Lower lobe of right lung (tissue), 2 donors: ENCODE measurements at places on chromosomes 3 and 15.

- H3K27ac ChIP-seq: no peak overlapping the region
- peaks cover 3% of the 10 kb centered on the region for H3K36me3 ChIP-seq
- peaks cover 27% of the 10 kb centered on the region for H3K4me1 ChIP-seq
- no peaks in the 10 kb centered on the region for H3K27me3 ChIP-seq
Measured at GRCh38 chr3:52283306-52283705, 4.3 kb upstream of the GLYCTK start.

GRCh38 chr3:175404621-175405020, 545.5 kb downstream of the NAALADL2 start:
- DNase-seq: no peak
- no peak overlapping the region for H3K4me3 ChIP-seq
- no peaks in the 10 kb centered on the region for H3K36me3 ChIP-seq
- no peaks in the 10 kb centered on the region for H3K27me3 ChIP-seq

DNA sequence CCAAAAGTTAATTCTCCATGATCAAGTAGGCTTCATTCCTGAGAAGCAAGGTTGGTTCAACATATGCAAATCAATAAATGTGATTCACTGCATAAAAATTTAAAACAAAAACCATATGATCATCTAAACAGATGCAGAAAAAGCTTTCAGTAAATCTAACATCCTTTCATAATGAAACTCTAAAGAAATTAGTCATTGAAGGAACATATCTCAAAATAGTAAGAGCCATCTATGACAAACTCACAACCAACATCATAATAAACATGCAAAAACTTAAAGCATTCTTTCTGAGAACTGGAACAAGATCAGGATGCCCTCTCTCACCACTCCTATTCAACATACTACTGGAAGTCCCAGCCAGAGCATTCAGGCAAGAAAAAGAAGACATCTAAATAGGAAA, 254.1 kb downstream of the AGBL1 start:
- H3K4me1 ChIP-seq: no peaks in the 10 kb centered on the region
- no peak overlapping the region for H3K27ac ChIP-seq
- H3K36me3 ChIP-seq: no peaks in the 10 kb centered on the region
- H3K27me3 ChIP-seq: no peaks in the 10 kb centered on the region
- DNase-seq: no peak
- no peak overlapping the region for H3K4me3 ChIP-seq

- no peaks in the 10 kb centered on the region for H3K4me1 ChIP-seq
- H3K36me3 ChIP-seq: no peaks in the 10 kb centered on the region
- no peak overlapping the region for H3K27ac ChIP-seq
- no peak overlapping the region for H3K4me3 ChIP-seq
Measured at GRCh38 chr15:38535491-38536200, 29.0 kb downstream of the RASGRP1 start.
